MM.1S (cell line): ENCODE measurements at places on chromosomes 16 and 17.

DNA sequence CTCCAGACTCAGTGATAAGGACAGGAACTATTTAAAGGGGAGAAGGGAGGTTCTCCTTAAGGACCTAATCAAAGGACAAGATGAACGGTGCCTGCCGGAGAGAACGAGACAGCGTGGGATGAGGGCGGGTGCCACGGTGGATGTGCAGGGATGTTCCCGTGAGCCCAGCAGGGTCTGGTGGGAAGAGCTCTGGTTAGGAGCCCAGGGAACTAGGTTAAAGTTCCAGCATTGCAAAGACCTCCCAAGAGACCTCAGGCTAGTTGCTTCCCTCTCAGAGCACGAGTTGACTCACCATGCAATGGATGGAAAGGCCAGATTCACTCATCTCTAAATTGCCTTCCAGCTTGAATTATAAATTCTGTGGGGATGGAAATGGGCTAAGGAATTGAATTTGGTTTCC is 14.7 kb downstream of the CCR7 start:
- no peak for DNase-seq
- H3K27ac ChIP-seq, result no peak overlapping the region
- H3K4me3 ChIP-seq, result no peak overlapping the region

DNA sequence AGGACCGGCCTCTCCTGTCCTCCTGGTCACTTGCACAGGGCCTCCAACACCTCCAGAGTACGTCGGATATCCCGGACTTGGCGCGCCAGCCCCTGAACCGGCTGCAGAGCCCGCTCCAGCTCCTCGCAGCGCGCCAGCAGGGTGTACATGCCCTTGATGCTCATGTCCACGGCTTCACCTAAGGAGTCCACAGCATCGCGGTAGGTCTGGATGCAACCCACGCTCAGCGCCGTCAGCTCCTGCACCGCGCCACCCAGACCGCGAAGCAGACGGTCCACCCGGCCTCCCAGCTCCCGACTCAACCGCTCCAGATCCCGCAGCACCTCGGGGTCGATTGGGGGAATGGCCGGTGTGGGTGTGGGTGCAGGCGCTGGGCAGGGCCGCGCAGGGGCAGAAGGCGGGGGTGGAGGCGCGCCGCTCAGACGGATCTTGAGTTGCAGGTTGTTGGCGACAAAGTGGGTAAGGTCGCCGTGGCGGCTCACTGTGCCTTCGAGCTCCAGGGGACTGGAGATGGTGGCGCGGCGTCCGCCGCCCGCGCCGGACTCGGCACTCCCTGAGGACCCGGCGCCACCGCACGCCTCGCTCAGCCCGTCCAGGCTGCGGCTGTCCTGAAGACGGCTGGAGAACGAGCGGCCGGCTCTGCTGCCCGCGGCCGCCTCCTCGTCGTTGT is 804 bp downstream of the BORCS6 start:
- H3K36me3 ChIP-seq, result no peaks in the 10 kb centered on the region
- H3K4me3 ChIP-seq, result peak overlapping the region; percentile 86
- no peak for DNase-seq
- no peaks in the 10 kb centered on the region for H3K27me3 ChIP-seq
- H3K4me1 ChIP-seq, result peaks cover 27% of the 10 kb centered on the region

DNA sequence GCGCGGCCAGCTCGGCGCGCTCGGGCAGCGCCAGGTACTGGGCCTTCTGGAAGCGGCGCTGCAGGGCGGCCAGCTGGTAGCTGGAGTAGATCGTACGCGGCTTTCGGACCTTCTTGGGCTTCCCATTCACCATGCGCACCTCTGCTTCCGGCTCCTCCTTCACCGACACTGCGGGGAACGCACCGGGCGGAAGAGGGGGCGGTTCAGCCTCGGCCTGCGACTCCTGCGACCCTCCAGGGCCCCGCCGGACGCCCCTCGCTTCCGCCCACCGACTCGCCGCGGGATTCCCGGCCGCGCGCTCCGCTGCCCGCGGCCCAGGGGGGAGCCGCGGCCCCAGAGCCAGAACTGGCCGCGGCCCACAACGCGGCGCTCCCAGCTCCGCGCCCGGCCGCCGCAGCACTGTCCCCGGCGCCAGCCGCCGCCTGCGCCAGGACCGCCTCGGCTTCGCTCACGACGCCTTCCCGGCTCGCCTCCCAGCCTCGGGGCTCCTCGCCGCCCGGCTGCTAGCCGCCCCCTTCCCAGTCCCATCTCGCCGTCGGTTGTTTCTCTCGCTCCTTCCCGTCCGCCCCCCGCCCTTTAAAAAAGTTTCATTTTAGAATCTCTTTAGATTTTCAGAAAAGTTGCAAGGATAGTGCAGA is 1.5 kb downstream of the DLX3 start:
- H3K4me3 ChIP-seq, result no peak overlapping the region
- no peaks in the 10 kb centered on the region for H3K4me1 ChIP-seq
- H3K27ac ChIP-seq, result no peak overlapping the region

- no peaks in the 10 kb centered on the region for H3K27me3 ChIP-seq
- H3K36me3 ChIP-seq, result no peaks in the 10 kb centered on the region
- no peak overlapping the region for H3K4me3 ChIP-seq
- no peaks in the 10 kb centered on the region for H3K4me1 ChIP-seq
- H3K27ac ChIP-seq, result no peak overlapping the region
These were observed 574.7 kb downstream of the KCNJ18 start for GRCh38 chr17:22267019-22267418.

- no peaks in the 10 kb centered on the region for H3K27me3 ChIP-seq
- no peak overlapping the region for H3K27ac ChIP-seq
- DNase-seq, result peak; percentile 71
- no peaks in the 10 kb centered on the region for H3K36me3 ChIP-seq
These were observed 248.6 kb downstream of the FTO start for GRCh38 chr16:53952215-53953208.

- DNase-seq, result no peak
- H3K4me3 ChIP-seq, result no peak overlapping the region
- no peaks in the 10 kb centered on the region; the same call in 1 of the 2 replicates for H3K27me3 ChIP-seq
- no peak overlapping the region for H3K27ac ChIP-seq
- H3K4me1 ChIP-seq, result no peaks in the 10 kb centered on the region
- H3K36me3 ChIP-seq, result no peaks in the 10 kb centered on the region
These were observed 78.1 kb upstream of the BRD7 start for GRCh38 chr16:50446861-50447260.

DNA sequence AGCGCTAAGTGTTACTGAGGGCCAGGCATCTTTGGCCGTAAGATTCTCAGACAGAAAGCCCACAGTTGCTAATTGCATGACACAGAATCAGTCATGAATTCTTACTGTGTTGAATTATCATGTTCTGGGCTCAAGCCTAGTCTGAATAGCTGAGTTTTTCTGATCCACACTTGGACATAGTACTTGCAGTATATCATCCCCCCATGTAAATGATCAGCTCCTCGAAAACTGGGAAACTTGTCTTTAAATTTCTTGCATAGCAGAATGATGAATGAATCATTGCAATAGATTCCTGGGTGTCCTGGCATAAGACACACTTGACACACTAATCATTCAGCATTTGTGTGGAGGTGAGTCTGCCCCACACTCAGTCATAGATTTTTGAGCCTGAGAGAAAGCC is 2.2 kb downstream of the MLYCD start:
- 0 out of 2 replicates have a peak, but pooled peaks cover 3% of the 10 kb centered on the region for H3K4me1 ChIP-seq
- no peaks in the 10 kb centered on the region for H3K27me3 ChIP-seq
- DNase-seq, result no peak
- no peak overlapping the region for H3K4me3 ChIP-seq

DNA sequence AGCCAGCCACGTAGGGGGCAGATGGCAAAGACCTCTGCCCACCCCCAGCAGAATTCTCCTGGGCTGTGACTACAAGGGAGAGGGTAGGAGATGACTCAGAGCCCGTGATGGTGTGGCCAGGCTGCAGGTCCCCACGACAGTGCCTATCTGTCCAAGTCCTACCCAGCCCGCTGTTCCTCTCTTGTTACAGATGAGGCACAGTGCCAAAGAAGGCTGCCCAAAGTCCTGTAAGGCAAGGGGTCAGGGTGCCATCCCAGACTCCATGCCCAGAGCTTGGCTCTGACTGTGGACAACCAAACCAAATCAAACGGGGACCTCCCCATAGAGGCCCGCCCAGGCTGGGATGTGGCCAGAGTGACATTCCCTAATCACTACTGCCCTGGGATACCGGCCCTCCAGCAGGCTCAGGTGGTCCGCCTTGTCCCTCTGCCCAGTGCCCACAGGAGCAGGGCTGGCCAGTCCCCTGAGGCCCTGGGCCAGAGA is 12.6 kb upstream of the BCAR1 start:
- no peak for DNase-seq
- H3K27ac ChIP-seq, result no peak overlapping the region
- H3K36me3 ChIP-seq, result no peaks in the 10 kb centered on the region
- 0 out of 2 replicates have a peak, but pooled peaks cover 7% of the 10 kb centered on the region for H3K27me3 ChIP-seq

- no peaks in the 10 kb centered on the region for H3K4me1 ChIP-seq
- peak overlapping the region; percentile 76 for H3K4me3 ChIP-seq
- H3K27ac ChIP-seq, result peak overlapping the region; percentile 68; the same call in 1 of the 2 replicates
- no peaks in the 10 kb centered on the region for H3K36me3 ChIP-seq
- H3K27me3 ChIP-seq, result no peaks in the 10 kb centered on the region
- DNase-seq, result no peak
These were observed 981 bp downstream of the GLG1 start for GRCh38 chr16:74605746-74606520.

GRCh38 chr17:48259694-48260291 is 152.2 kb downstream of the SNX11 start:
- H3K36me3 ChIP-seq, result no peaks in the 10 kb centered on the region
- no peak overlapping the region for H3K4me3 ChIP-seq
- DNase-seq, result peak; percentile 49
- H3K27me3 ChIP-seq, result no peaks in the 10 kb centered on the region
- H3K4me1 ChIP-seq, result no peaks in the 10 kb centered on the region

- no peaks in the 10 kb centered on the region for H3K27me3 ChIP-seq
- H3K4me1 ChIP-seq, result 0 out of 2 replicates have a peak, but pooled peaks cover 4% of the 10 kb centered on the region
- no peak overlapping the region for H3K27ac ChIP-seq
- H3K4me3 ChIP-seq, result no peak overlapping the region
- no peaks in the 10 kb centered on the region for H3K36me3 ChIP-seq
These were observed 69.3 kb downstream of the FTO start for GRCh38 chr16:53773150-53773846.

DNA sequence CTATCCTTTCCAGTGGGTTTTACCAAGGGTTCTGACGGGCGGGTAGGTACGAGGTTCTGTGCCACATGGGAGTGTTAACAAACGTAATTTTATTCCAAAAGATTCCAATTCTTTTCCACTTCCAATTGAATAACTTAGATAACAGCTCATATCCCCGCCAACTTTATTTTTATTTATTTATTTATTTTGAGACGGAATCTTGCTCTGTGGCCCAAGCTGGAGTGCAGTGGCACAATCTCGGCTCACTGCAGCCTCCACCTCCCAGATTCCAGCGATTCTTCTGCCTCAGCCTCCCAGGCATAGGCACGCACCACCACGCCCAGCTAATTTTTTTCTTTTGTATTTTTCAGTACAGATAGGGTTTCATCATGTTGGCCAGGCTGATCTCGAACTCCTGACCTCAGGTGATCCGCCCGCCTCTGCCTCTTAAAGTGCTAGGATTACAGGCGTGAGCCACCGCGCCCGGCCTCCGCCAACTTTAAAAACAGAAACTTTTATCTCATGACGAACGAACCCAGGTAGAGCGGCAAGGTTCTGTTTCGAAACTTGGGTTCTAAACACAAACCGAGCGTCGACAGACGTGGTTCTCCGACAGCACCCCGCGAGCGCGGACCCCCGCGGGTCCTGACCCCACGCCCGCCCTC is 613 bp downstream of the ECI1 start:
- H3K36me3 ChIP-seq, result peaks cover 8% of the 10 kb centered on the region
- H3K4me1 ChIP-seq, result peaks cover 7% of the 10 kb centered on the region
- peak overlapping the region; percentile 75 for H3K4me3 ChIP-seq
- peak overlapping the region; percentile 65; the same call in 1 of the 2 replicates for H3K27ac ChIP-seq

- H3K27ac ChIP-seq, result no peak overlapping the region
- no peaks in the 10 kb centered on the region; the same call in 1 of the 2 replicates for H3K27me3 ChIP-seq
- H3K4me1 ChIP-seq, result no peaks in the 10 kb centered on the region
- no peak for DNase-seq
- H3K36me3 ChIP-seq, result no peaks in the 10 kb centered on the region
These were observed 174.8 kb downstream of the NTN1 start for GRCh38 chr17:9195961-9196670.

DNA sequence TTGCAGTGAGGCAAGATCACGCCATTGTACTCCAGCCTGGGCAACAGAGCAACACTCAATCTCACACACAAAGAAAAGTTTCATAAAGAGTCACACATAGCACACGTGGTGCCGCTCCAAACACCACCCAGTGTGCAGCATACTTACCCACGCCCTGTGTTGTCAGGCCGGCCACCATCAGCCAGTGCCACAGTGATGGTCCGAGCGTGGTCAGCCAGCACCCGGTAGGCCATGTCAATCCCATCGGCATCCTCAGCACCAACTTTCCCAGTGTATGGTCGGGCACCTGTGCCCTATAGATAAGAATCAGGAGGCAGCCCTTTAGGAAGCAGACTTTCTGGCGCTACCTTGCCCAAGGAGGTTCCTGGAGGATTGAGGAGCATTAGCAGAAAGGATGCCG is 17.7 kb upstream of the EXOSC6 start:
- no peak overlapping the region for H3K27ac ChIP-seq
- peaks cover 24% of the 10 kb centered on the region for H3K36me3 ChIP-seq
- H3K4me1 ChIP-seq, result no peaks in the 10 kb centered on the region
- DNase-seq, result no peak

DNA sequence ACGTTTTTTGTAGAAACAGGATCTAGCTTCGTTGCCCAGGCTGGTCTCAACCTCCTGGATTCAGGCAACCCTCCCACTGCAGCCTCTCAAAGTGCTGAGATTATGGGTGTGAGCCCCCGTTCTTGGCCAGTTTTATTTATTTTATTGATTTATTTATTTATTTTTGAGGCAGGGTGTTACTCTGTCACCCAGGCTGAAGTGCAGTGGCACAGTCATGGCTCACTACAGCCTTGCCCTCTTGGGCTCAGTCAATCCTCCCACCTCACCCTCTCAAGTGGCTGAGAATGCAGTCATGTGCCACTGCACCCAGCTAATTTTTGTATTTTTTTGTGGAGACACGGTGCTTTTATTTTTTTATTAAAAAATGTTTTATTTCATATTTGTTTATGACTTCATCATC is 79.9 kb upstream of the ATF7IP2 start:
- DNase-seq, result no peak
- H3K27me3 ChIP-seq, result no peaks in the 10 kb centered on the region
- no peaks in the 10 kb centered on the region for H3K36me3 ChIP-seq
- H3K4me3 ChIP-seq, result no peak overlapping the region
- H3K4me1 ChIP-seq, result no peaks in the 10 kb centered on the region

- no peaks in the 10 kb centered on the region for H3K36me3 ChIP-seq
- no peak overlapping the region for H3K27ac ChIP-seq
- no peak for DNase-seq
- no peaks in the 10 kb centered on the region for H3K4me1 ChIP-seq
- H3K4me3 ChIP-seq, result no peak overlapping the region
- H3K27me3 ChIP-seq, result no peaks in the 10 kb centered on the region
These were observed 123.5 kb upstream of the ZFHX3 start for GRCh38 chr16:73171380-73171779.
